Left lung (tissue), 14 donors: ENCODE measurements at places on chromosomes 6 and 20. TPM values are rescaled to one million over a fixed set of nuclear protein-coding genes. Genes with fewer than 3 reads are reported as not detected.
A peak's percentile ranks its signal among the peaks of the same experiment; 100 is the strongest.

NKX2-2 gene
- 0.18 TPM for polyA plus RNA-seq

GRCh38 chr6:37059344-37060194 is 54.1 kb downstream of the FGD2 start:
- no peak for DNase-seq

DNA sequence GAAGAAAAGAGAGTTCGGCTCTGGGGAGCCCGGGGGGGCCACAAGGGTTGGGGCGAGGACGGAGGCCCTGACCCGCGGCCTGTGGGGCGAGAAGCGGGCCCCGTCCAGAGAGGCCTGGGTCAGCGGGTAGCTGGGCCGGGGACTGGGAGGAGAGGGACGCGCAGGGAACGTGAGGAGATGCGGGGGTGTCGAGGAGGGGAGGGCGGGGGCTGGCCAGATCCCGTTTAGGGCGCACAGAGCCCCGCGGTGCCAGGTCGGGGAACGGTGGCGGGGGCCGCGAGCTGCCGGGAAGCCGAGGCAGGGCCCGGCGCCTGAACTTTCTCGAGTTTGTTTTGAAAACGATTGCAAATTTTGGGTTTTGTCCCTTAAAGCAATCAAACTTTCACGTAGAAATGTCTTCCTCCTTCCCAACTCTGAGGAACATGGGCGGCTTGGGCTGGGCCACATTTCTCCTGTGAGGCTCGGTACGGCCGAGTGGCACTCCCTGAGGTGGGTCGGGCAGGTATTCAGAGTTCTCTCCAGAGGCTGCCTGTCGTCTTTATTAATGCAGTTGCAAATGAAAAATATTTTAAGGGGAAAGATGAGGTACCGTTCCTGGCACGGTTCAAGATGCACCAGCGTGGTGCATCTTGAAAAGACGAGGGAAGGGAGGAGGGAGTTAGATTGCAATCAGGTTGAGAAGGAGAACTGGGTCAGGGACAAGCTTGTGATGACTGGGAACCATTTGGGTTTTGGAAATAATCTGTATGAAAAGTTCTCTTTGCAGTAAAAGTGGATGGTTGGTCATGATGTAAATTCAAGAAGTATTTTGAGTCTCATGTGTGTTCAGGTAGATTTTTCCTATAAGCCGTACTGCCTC is 972 bp downstream of the RNF8 start:
- no peak for DNase-seq

TRIM40 gene
- not detected for polyA plus RNA-seq

DNA sequence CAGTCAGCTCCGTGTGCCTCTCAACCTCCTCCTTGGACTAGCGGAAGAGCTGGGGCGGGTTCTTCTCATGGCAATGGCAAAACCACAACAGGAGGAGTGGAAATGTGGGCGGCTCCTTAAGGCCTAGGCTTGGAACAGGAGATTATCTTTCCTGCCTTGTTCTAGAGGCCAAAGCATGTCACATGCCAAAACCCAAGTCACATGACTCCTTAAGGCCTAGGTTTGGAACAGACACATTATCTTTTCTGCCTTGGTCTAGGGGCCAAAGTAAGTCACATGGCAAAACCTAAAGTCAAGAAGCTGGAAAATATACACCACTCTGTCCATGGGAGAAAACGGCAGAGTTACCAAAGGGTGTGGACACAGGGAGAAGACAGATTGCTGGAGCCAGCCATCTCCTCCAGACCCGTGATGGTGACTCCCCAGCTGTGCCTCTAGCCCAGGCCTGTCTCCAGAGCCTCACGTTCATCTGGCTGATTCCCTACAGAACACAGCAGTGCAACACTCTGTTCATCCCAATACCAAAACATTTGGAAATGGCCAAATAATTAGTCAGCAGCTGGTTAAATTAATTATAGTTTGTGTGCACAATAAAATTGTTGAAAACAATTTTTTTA is 34.2 kb downstream of the ANKRD60 start:
- DNase-seq = no peak

SMLR1 gene
- polyA plus RNA-seq = 0.21 TPM

DNA sequence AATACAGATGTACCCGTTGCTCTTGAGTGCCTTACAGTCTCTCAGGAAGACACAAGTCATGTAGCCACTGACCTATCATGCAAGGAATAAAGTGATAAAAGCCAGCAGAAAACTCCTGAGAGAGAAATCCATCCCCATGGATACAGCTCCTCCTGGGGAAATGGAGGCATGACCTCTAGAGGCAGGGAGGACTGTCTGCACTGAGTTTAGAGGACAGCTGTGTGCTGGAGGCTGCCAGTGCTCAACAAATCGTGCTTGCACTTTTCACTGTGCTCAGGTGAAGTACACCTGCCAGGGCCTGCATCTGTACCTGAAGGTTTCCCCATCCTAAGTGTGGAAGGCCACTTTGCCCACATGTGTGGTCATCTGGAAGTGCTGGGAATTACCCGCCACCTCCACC is 12.1 kb downstream of the CD93 start:
- DNase-seq = no peak

GRCh38 chr6:128112494-128112893 is 211.6 kb upstream of the THEMIS start:
- no peak for DNase-seq

GRCh38 chr6:79094938-79095337 is 16.9 kb upstream of the PHIP start:
- no peak for DNase-seq

CCN5 gene
- 0.37 TPM for polyA plus RNA-seq

DNA sequence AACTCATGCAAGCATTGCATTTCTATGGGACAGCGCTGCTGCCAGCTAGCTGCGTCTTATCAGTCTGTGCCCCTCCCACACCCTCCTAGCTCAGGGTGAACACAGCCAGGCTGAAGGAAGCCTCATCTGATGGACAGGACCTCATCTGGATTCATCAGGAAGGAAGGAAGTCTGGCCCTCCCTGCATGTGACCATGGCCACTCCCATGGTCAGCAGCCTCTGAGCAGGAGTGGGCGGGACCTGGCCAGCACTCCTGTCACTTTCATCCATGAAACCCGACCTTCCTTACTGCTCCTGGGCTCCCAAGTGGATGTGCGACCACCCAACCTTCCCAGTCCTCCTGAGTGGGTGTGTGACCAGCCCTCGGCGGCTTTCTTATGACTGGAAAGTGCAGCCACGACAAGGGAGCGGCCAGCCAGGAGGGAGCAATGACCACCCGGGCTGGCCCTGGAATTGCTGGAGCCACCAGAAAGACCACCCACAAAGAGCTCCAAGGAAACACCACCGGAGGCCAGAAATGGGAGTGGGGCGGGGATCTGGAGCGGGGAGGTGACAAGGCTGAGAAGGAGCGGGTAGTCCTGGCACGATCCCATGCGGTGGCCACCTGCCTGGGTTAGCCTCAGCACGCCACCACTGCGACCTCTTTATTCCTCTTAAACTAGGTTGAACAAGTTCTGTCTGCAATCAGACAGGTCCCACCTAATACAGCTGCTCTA is 241.2 kb downstream of the TTLL2 start:
- peak; percentile 68 for DNase-seq
